ENCODE measurements at places on chromosomes 3 and 15. TPM values are rescaled to one million over a fixed set of nuclear protein-coding genes. Genes with fewer than 3 reads are reported as not detected.
A peak's percentile ranks its signal among the peaks of the same experiment; 100 is the strongest.

DNA sequence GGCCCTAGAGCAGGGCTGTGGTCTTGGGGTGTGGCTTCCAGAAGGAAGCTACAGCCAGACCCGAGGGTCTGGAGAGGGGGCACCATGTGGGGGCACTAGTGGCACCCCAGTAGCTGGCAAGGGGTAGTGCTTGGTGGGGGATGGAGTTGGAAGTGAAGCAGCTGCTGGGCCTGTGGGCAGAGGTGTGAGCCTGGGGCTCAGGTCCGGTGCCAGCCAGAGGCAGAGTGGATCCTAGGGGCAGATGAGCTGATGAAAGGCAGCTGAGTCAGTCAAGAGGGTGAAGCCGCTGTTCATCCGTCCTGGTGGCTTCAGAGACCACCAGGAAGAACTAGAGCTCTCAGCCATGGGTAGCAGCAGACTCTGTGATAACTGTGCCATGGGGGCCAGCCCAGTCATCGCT is 172.6 kb downstream of the TBC1D2B start:
- H3K27me3 ChIP-seq = peaks cover 3% of the 10 kb centered on the region
- H3K4me3 ChIP-seq = no peak overlapping the region
- H3K36me3 ChIP-seq = no peaks in the 10 kb centered on the region

GRCh38 chr3:176351408-176351807 is 845.9 kb downstream of the TBL1XR1 start:
- peaks cover 5% of the 10 kb centered on the region for H3K36me3 ChIP-seq
- H3K4me3 ChIP-seq = no peak overlapping the region
- H3K4me1 ChIP-seq = no peaks in the 10 kb centered on the region
- H3K27ac ChIP-seq = no peak overlapping the region
- no peak for DNase-seq

GRCh38 chr15:38651328-38652038 is 86.9 kb upstream of the RASGRP1 start:
- peak overlapping the region; percentile 73 for H3K4me3 ChIP-seq
- H3K27ac ChIP-seq = peak overlapping the region; percentile 97
- peaks cover 13% of the 10 kb centered on the region for H3K36me3 ChIP-seq
- no peaks in the 10 kb centered on the region for H3K27me3 ChIP-seq
- H3K4me1 ChIP-seq = peaks cover 68% of the 10 kb centered on the region

GRCh38 chr3:188505911-188506310 is 352.0 kb downstream of the LPP start:
- H3K4me1 ChIP-seq = peaks cover 20% of the 10 kb centered on the region
- no peaks in the 10 kb centered on the region for H3K27me3 ChIP-seq
- H3K36me3 ChIP-seq = peaks cover 36% of the 10 kb centered on the region
- DNase-seq = no peak

- no peak overlapping the region for H3K4me3 ChIP-seq
- H3K27me3 ChIP-seq = no peaks in the 10 kb centered on the region
- no peak overlapping the region for H3K27ac ChIP-seq
- no peak for DNase-seq
- no peaks in the 10 kb centered on the region for H3K4me1 ChIP-seq
- no peaks in the 10 kb centered on the region for H3K36me3 ChIP-seq
These were observed 114.6 kb downstream of the TUSC7 start for GRCh38 chr3:116824208-116824607.

- H3K4me1 ChIP-seq = no peaks in the 10 kb centered on the region
- H3K27ac ChIP-seq = no peak overlapping the region
- no peak overlapping the region for H3K4me3 ChIP-seq
- no peak for DNase-seq
- H3K36me3 ChIP-seq = no peaks in the 10 kb centered on the region
These were observed 127.7 kb downstream of the MTHFS start for GRCh38 chr15:79769069-79769481.

GRCh38 chr3:13824521-13825310 is 55.2 kb downstream of the WNT7A start:
- H3K4me3 ChIP-seq = no peak overlapping the region
- peaks cover 11% of the 10 kb centered on the region for H3K27me3 ChIP-seq
- no peaks in the 10 kb centered on the region for H3K36me3 ChIP-seq
- no peak overlapping the region for H3K27ac ChIP-seq
- DNase-seq = no peak

ZNF620 gene
- 6.2 TPM for total RNA-seq

Measured in natural killer cell treated with Interleukin-12 subunit alpha and Interleukin-12 subunit beta and Interleukin-15 and Interleukin-18, amount 100 ng/mL, for 72 hours (primary cell).